ENCODE measurements at places on chromosomes 6 and 20.

- no peak for DNase-seq
Observed at GRCh38 chr6:73796881-73797280, 100.9 kb downstream of the CD109 start.

DNA sequence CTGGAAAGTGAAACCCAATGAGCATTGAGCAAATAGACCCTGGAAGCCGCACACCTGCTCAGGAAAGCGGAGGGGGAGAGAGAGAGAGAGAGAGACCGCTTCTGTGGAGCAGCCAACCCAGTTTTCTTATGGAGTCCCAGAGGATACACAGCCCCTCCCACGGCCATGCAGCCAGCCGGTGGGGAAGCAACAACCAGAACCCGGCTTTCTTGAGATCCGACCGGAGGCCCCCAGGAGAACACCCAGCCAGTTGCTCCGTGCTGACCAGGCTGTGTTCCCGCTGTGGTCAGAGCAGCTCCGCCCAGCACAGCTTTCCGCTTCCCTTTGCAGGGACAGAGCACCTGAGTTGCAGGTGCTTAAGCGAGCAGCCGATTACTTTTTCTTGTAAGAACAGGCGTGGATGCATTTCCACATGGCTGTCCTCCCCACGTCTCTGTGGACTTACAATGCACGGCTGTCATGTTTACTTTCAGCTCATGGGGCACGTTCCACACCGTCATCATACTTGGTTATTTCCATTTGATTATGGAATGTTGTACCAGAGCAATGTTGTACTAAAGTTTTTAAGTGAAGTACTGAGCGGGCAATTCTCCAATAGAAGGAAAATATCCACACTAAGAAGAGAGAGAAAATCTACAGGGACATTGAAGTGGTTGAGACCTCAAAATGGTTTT is 381.9 kb downstream of the THBS2 start:
- DNase-seq, result no peak

- DNase-seq, result no peak
Observed at GRCh38 chr20:21246161-21246560, 57.0 kb upstream of the XRN2 start.

- DNase-seq, result no peak
Observed at GRCh38 chr6:90285042-90285481, 11.6 kb downstream of the BACH2 start.

- no peak for DNase-seq
Observed at GRCh38 chr20:63536997-63537524, at the start of gene PTK6. TSS of gene PTK6 (minus strand) at chr20:63537376. CDS start at chr20:63537314, 62 bp downstream.

DNA sequence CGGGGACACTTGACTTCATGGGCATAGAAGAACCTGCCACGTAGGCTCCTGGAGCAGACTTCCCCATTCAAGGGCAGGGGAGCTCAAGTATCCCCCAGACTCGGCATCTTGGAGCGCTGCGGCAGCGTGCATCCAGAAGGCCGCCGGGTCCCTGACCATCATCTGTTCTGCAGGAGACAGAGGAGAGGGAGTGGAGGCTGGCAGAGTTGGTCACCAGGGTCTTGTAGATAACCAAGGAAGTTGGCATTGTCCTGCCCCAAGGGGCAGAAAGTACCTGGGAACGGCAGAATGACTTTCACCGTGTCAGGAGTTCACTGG is 82.8 kb downstream of the TCP11 start:
- no peak for DNase-seq

DNA sequence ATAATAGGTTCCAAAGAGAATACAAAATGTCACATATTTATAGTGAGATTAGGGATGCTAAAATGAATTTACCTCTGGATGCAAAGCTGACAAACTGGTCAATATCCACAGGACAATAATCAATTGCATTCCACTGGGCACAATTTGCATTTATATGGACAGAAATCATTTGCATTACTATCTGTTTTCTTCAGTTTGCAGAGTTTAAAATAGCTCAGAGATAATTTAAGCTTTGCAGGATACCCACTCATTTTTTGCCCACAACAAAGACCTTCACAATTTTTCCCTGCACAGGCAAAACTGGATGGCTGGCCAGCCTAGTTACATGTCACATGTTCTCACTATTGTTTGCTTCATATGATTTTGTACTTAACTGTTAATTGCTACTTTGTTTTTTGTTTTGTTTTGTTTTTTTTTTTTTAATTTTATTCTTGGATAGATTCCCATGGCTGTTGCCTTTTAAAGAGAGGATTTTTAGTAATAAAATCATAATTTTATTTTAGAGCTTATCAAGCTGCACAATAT is 483.5 kb downstream of the UTRN start:
- DNase-seq, result no peak

DNA sequence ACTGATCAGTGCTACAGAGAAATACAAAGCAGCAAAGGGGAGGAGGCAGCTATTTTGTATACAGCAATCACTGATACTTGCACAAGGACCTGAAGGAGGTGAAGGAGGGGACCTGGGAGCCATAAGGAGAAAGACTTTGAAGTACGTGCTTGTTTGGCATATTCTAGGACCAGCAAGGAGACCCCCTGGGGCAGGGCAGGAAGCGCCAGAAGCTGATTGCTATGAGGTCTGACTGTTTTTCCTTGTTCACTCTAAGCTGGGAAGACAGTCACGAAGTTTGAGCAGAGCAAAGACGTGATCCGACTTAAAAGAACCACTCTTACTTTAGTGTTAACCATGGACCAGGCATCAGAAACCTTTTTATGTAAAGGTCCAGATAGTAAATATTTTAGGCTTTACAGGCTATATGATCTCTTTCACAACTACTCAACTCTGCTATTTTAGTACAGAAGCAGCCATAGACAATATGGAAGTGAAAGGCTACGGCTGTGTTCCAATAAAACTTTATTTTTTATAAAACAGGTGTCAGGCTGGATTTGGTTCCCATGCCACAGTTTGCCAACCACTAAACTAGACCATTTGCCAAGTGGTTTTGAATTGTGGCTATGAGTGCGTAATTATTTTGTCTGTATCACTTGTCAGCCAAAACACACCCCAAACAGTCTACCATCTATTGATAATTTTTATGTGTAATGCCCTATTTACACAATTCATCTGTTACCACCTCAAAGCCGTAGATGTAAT is 217.9 kb downstream of the PRL start:
- DNase-seq, result no peak

DNA sequence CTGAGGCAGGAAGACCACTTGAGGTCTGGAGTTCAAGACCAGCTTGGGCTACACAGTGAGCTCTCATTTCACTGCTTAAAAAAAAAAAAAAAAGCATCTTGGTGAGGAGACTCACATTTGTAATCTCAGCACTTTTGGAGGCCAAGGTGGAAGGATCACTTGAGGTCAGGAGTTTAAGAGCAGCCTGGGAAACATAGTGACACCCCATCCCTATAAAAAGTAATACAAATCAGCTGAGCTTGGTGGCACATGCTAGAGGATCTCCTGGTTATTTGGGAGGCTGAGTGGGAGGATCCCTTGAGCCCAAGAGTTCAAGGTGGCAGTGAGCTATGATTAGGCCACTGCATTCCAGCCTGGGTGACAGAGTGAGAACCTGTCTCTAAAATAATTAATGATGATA is 29.4 kb upstream of the SYNCRIP start:
- no peak for DNase-seq

DNA sequence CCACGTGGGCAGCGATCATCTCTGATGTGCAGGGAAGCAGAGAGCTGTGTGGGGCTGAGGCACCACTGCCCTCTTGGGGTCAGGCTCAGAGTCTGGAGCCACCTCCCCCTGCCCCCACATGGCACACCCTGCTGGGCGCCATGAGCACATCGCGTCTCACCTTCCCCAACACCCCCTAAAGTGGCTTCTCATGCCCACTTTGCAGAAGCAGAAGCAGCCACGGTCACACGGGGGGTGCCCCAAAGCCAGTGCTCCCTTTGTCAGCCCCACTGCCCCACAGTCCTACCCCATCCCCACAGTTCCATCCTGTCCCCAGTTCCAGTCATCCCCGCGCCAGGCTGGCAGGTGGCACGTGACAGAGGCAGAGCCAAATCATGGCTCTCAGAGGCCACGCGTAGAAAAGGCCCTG is 19.5 kb downstream of the SDCBP2 start:
- DNase-seq, result no peak

DNA sequence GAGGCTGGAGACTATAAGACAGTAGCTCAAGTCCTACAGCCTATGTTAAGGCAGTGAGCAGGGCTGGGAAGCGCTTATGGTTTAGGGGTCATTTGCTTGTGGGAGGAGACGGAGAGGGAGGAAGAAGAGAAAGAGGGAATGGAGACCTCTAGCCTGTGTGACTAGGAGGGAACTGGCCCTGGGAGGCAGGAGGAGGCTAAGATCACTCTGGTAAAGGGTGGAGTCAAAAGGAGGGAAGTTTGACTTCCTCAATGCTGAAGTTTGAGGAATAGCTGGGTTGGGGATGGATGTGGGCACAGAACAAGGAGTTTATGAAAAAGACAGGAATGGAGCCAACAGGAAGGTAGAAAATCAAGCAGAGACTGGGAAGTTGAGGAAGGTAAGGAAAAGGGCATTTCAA is 6.4 kb upstream of the BACH2 start:
- no peak for DNase-seq
